ENCODE measurements at places on chromosomes 6 and 20.

DNA sequence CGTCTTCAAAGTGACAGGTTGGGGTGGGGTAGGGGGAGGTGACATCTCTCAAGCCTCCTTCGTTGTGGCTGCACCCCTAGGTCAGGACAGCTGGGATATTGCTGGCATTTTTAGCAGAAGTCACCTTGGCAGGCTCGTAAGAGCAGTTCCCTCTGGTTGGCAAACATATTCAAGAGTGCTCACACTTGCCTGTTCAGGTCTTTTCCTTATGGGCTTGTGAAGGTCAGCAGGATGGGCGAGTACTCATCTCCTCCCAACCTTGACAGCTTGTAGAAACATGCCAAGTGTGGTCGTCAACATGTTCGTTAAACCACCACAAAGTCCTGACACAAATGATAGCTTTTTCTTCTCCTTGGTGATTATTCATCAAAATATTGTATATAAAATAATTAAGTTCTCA is 113.6 kb downstream of the HDGFL1 start:
- no peak for DNase-seq

GRCh38 chr6:5730585-5731263 is 276.0 kb downstream of the NRN1 start:
- DNase-seq = no peak

DNA sequence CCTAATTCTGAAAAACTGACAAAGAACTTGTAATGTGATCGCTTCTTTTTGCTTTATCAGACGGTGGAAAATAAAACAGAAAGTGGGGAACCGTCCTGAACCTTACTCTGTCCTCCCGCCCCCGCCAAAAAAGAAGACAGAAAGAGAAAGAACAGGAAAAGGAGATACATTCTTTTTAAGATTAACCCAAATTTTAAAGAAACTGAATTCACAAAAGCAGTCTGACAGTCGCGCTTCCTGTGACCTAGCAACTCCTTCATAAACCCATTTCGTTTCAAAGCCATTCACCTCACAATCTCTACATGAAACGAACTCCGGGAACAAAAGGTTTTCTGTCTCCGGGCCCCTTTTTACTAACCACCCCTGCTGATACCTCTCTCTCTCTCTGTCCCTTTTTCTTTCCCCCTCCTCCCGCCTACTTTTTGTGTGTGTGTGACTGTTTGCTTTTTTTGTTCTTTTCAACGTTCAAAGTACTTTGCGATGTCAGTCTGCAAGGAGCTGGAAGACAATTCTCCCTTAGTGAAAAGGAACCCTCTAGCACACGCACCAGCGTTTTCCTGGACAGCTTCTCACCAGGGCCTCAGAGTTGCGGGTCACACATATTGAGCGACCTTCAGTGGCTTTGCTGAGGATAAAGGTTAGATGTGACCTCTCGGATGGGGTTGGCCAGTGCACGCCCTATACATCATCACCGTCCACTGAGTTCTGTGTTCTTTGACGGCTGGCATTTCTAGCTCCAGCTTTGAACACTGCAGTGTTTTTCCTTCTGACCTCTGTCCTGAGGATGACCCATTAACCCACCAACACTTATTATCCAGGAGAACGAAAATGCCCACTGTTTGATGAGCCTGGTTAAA is 530 bp upstream of the NEDD9 start:
- no peak for DNase-seq

DNA sequence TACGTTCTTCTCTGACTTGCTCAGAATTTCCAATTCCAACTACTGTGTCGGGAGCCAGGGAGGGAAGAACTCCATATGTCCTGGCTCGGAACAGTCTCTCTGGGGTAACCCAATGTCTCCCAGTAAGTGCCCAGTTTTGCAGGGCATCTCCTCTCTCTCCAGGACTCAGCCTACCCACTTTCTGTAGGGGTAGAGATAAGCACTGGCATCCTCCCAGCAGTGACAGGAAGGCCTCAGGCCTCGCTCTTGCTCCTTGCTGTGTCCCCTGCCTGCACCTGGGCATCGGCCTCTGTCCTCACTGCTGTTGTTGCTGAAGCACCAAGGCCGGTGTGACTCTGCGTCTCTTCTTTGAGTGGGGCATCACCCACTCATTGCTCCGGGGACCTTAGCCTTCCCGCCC is 388.9 kb upstream of the JARID2 start:
- no peak for DNase-seq

GRCh38 chr6:140354296-140354695 is 979.8 kb upstream of the CITED2 start:
- no peak for DNase-seq
